Cortex of kidney (tissue), 1 donor: ENCODE measurements at places on chromosomes 12 and 14.

DNA sequence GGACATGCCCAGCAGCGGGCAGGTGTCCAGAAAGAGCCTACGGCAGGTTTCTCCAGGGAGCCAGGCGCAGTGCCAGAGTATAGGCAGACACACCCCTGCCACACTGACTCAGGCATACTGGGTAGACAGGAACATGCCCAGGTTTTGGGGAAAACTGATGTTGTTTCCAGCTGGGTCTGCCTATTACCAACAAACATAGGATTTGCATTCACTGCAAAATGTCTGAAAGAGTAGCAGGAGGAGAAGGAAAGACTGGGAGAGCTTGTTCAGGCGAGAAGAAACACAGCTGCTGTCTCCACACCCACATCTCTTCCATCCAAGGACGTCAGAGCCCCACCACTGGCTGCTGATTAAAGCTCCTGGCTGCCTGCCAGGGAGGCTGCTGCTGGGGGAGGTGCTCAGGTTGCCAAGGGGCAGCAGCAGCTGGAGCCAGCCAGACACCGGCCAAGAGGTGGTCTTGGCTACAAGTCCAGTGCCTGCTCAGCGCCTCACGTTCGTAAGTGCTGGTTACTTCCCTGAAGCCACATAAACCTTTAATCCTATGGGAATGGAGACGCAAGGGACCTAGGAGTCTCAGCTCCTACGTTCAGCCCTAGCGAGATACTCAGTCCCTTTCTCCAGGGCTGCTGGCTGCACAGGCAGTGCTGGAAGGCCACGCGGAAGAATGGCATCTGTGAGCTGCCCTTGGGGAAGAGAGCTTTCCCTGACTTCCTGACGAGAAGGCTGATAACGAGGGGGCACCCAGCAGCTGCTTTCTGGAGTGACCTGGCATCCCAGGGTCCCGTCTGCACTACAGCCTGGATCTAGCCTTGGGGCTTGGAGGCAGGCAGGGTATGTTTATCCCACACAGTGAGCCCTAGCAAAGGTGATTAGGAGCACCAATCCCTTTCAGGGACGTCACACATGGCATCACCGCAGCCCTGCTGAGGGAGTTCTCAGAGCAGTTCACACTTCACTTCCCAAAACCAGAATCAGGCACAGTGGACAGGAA lies 58.1 kb downstream of the PLEKHG3 start:
- DNase-seq = no peak

DNA sequence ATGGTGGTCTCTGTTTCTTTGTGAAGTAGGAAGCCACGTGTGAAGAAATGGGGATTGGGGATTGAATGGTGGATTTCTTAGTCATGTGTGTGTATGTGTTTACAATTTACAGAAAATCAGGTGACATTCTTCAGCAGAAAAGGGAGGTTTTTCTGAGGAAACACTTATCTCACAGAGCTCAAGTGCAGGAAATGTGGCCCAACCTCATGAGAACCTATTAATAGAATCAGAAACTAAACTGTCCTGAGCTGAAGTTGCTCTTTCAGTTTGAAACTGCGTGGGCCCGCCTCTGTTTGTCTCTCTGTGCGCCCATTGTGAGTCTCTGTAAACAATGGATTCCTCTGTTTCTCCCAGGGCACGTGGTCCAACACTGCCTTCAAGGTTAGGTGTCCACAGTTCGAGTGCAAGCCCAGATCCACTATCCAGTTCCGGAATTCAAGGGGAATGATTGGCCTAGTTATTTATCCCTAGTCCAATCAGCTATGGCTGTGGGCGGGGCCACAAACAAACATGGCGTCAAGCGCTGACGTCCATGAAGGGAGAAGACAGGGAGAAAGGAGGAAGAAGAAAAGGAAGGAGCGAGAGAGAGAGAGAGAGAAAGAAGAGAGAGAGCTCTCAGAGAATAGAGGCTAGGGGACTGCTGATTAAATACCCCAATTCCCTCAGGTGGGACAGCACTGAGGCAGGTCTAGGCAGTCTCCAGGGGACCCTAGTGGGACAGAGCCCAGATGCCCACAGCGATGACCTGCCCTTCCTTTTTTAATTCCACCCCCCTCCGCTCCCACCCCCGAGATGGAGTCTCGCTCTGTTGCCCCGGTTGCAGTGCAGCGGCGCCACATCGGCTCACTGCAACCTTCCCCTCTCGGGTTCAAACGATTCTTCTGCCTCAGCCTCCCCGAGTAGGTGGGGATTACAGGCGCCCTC lies 31.4 kb upstream of the C12orf76 start:
- no peak for DNase-seq

DNA sequence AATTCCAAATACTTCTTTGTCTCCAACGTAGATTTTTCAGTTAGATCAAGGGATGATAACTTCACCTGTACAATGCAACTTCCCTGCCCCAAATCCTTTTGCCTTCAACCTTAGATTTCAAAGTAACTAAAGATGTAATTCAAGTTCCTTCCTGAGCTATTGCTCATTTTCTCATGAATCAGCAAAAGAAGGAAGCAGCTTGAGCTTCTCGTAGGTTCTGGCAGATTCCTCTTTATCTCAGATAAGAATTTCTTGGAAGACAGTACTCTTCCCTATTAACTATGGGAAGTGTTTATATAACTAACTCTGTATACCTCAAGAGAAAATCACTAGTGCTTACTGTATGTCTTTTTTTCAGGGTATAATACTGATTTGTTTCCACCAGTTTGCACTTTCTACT lies 203.8 kb downstream of the RASSF9 start:
- DNase-seq = no peak

- no peak for DNase-seq
These were observed 285.3 kb downstream of the DAD1 start for GRCh38 chr14:22303589-22304195.

DNA sequence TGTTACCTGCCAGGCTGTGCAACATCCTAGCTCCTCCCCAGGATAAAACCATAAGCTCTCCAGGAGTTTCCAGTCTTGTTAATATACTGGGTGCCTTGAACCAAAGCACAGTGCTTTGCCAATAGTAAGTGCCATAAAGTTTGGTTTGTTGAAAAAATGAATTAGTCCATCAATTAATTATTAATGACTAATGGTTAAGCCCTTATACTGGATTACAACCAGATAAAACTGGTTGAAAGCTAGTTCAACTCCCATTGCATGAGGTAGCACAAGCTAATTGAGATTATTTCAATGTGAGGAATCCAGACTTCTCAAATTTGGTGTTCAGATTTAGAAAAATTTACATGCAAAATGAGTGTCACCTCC lies 1.6 kb upstream of the KRT3 start:
- no peak for DNase-seq

DNA sequence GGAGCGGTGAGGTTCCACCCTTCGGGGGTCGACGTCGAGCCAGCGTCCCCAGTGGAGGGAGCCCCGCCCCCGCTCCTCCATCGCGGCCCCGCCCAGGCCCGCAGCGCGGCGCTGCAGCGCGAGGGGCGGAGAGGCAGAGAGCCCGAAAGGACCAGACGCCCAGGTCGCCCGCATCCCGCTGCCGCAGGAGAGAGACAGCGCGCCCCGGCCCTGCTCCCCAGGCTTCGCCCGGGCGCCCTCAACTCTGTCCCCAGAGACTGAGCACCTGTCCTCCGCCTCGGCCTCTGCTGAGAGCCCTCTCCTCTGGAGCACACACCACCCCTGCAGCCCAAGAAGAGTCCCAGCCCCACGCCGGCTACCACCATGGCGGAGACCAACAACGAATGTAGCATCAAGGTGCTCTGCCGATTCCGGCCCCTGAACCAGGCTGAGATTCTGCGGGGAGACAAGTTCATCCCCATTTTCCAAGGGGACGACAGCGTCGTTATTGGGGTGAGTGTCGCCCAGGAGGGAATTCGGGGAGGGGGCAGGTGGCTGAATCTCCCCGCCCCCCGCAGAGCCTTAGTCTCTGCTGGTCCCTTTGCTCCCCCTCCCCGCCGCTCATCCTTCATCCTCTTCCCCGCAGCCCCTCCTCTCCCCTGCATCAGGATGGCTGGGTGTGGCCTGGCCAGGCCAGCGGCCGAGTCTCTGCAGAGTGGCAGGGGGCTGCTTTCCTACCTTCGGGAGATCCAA lies at the start of gene KIF5A:
Gene KIF5A (plus strand): TSS at position 136 of the 732 bp plus-strand sequence. CDS start 228 bp downstream, at position 364.
- DNase-seq = no peak

DNA sequence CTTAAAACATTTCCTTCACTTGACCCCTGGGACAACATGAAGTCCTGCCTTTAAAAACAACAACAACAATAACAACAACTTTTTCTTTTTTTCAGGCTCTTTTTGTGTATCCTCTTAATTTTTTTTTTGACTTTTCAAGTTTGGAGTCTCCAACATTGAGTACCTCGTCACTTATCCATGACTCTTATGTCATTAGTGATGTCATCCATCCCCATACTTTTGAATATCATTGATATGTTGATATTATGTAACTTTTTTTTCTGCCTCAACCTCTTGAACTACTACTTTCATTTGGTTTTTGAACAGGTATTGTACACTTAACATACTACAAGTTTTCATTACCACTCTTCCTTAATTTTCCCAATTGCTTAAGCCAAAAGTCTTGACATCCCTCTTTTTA lies 143.0 kb upstream of the ATXN7L3B start:
- DNase-seq = no peak

DNA sequence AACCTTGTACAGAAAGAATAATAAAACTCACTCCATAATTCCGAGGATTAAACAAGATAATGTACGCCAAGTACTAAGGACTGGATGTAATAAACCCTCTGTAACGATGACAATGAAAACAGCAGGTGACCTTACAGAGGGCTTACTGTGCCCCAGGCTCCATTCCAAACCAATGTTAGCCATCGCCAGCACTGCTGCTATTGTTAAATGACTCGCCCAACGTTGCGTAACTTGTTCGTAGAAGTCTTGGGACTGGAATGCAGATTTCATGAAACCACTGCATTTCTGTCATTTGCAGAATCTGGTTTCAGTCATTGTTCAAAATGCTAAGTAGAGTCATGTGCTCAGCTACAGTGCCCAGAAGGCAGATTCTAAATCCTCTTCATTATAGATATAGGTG lies 728 bp upstream of the STON2 start:
- no peak for DNase-seq

DNA sequence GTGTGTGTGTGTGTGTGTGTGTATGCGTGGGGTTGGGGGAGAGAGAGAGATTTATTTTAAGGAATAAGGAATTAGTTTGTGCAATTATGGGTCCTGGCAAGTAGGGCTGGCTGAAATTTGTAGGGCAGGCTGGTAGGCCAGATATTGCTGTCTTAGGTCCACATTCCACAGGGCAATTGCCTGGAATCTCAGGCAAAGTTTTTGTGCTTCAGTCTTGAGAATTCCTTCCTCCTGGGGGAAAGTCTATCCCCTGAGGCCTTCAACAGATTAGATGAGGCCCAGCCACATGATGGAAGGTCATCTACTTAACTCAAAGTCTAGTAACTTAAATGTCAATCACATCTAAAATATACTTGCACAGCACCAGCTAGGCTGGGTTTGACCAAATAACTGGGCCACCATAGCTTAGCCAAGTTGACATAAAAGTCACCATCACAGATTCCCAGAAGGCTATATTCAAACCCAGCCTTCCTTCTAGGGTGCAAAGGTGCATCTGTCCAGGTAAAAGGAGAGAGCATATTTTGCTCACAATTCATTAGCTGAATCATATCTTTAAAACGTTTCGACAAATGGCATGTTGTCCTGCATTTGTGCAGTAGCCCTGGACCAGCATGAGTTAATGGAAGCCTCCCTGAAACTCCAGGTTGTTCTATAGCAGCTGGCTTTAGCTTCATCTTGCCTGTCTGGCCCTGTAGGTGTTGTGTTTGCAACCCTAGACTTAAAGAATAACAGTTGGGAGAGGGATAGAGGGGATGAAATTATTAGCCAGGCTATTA lies 63.1 kb downstream of the C14orf132 start:
- DNase-seq = no peak

- DNase-seq = no peak
These were observed 41.5 kb upstream of the NPAS3 start for GRCh38 chr14:32896979-32897697.
